ENCODE measurements at places on chromosomes 4 and X.
A peak's percentile ranks its signal among the peaks of the same experiment; 100 is the strongest.

- no peak for DNase-seq
Measured at GRCh38 chr4:13989501-13989900, 362.0 kb upstream of the BOD1L1 start.

DNA sequence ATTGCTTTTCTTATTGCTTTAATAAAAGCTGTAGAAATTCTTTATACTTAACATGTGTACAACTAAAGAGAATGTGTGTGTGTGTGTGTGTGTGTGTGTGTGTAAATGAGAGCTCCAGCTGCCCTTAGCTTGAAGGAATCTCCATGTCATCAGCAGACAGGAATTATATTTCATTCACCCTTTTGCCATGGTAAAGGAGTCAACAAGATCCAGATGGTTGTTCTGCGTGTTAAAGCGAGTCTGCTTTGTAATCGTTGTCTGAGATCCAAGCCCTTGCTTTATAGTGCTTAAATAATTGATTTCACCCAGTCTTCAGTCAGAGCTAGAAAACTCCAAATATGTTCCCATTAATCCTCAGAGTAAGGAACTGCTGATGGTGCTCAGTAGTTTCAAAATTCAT, 285.5 kb downstream of the PDGFC start:
- no peak for DNase-seq

GRCh38 chr4:163473130-163473529, 424 bp downstream of the TKTL2 start:
- DNase-seq: no peak

- DNase-seq: no peak
Measured at GRCh38 chrX:21700967-21701366, 42.8 kb upstream of the KLHL34 start.

GRCh38 chr4:153877898-153878297, 89.0 kb upstream of the SFRP2 start:
- no peak for DNase-seq

DNA sequence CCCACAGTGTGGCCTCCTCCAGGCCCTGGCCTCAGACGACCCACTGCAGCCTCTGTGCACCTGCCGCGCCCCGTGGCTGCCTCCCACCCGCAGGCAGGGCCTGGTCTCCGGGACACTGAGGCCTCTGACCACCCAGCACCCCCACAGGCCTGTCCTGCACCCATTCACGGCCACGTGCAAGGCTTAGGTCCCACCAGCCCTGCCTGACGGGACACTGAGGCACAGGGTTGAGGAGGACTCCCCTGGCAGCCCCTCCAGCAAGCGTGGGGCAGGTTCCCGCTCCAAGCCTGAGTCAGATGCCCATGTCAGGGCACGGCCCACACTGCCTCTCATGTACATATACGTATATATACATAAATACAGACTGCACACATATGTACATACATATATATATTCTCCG, 23.5 kb downstream of the NELFA start:
- DNase-seq: no peak

DNA sequence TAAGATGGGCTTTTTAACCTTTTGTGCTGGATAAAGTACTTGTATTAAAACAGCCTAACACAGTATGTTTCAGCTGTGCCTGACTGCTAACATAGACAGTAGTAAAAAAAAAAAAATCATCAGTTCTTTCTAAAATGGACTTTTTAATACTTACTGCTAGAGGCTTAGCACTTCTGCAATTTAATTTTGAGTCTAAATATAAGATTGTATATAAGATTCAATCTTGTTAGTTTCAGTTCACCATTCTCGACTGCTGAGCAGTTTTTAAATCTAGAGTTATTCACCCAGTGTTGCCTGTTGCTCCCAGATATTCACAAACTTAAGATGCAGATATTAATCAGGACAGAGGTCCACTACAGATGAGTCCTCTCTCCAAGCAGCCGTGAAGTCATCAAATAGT, 6.8 kb downstream of the PLA2G12A start:
- DNase-seq: no peak

DNA sequence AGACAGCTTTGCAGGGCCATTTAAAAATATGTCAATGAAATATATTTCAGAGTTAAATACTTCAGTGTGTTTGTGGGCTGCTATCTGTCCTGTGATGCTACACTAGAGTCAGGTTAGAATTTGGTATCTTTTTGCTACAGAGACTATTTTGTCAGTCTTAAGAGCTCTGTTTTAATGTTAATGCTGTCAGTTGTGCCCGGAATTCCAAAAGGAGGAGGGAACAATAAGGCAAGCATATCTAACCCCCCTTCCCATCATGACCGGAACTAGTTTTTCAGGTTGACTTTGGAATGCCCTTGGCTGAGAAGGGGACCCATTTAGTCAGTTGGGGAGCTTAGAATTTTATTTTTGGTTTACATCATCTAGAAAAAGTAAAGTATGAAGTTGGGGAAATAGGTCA, 34.9 kb upstream of the SLC25A4 start:
- DNase-seq: no peak

DNA sequence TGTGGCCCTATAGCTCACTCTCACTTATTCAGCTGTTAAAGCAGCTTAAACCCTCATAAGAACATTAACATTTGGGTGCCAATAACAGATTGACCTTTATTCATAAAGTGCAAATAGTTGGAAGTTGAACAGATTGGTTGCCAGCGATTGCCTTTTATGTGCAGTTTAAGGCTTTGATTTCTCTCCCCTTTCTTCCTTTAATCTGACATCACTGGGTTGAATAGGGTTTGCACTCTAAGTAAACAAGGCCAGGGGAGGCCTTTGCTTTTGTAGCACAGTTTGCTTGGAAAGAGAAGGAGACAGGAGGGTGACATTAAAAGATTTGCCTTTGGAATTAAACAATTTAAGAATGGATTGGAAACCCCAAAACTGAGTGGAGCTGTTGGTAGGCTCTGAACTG, 114.3 kb downstream of the NKX6-1 start:
- DNase-seq: no peak

GRCh38 chr4:40688446-40689095, 58.9 kb upstream of the RBM47 start:
- no peak for DNase-seq

DNA sequence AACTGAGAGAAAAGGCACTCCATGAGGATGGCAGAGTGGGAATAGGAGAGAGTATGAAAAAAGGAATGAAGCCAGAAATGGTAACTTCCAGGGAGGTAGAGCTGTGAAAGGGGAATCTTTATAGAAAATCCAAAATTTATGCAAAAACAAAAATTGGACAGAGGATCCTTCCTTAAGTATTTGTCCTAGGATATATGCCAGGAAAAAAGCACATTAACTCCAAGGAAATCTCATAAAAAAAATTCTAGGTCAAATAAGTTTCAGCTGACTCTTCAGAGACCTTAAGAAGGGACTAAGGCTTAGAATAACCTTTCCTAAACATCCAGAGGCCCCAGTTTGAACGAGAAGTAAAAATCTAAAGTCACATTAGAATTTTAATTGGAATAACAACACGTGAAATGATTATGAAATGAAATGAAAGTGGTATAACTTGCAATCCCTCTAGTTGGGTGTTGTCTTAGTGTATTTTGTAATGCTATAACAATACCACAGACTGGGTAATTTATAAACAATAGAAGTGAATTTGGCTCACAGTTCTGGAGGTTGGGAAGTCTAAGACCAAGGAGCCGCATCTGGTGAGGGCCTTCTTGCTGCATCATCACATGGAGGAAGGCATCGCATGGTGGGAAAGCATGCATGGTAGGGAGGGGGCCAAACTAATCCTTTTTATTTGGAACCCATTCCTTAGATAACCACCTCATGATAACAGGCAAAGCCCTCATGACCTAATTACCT, 145.4 kb upstream of the RXFP1 start:
- DNase-seq: no peak

DNA sequence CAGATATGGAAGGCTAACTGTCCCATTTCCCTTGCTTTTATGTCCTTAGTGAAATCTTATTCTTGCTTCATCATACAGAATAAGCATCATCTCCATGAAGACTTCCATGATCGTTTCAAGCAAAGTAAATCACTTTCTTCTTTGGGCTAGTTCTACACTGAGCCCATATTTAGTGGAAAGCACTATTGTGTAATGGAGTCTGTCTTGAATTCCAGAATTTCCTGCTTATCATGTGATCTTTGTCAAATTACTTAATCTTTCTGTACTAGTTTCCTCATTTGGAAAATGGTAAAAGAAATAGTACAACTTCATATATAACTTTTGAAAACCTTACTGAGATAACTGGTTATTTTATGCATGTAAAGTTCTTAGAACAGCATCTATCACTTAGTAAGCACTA, 7.6 kb downstream of the ANAPC10 start:
- DNase-seq: no peak

- no peak for DNase-seq
Measured at GRCh38 chrX:101163166-101163565, 56.4 kb upstream of the DRP2 start.

DNA sequence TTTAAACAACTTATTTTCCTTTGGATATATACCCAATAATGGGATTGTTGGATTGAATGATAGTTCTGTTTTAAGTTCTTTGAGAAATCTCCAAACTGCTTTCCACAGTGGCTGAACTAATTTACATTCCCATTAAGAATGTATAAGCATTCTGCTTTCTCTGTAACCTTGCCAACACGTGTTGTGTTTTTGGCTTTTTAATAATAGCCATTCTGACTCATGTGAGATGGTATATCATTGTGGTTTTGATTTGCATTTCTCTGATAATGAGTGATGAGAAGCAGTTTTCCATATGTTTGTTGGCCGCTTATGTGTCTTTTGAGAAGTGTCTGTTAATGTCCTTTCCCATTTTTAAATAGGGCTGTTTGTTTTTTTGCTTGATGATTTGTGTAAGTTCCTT, 155.6 kb upstream of the PITX2 start:
- DNase-seq: no peak

GRCh38 chrX:29587107-29587506, 628.3 kb upstream of the MAGEB2 start:
- no peak for DNase-seq

GRCh38 chrX:154815274-154815818, 10.1 kb upstream of the MPP1 start:
- no peak for DNase-seq

- DNase-seq: no peak
Measured at GRCh38 chrX:115652221-115652620, 91.2 kb downstream of the PLS3 start.

DNA sequence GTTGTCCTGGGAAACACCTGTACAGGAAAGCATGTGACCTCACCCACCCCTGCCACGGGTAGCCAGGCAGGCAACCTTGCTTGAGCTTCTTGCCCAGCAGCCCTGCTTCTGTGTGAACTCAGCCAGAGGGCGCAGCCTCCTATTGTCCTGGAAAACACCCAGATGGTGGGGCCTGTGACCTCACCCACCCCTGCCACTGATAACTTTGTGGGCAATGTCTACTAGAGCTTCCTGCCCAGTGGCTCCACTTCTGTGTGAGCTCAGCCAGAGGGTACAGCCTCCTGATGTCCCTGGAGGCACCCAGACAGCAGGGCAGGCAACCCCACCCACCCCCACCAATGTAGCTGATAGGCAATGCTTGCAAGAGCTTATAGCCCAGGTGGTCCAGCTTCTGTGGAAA, 146.3 kb downstream of the DTHD1 start:
- no peak for DNase-seq

- no peak for DNase-seq
Measured at GRCh38 chr4:157222771-157223160, 2.2 kb downstream of the GRIA2 start.

GRCh38 chrX:132184871-132185270, 34.4 kb downstream of the RAP2C start:
- no peak for DNase-seq

DNA sequence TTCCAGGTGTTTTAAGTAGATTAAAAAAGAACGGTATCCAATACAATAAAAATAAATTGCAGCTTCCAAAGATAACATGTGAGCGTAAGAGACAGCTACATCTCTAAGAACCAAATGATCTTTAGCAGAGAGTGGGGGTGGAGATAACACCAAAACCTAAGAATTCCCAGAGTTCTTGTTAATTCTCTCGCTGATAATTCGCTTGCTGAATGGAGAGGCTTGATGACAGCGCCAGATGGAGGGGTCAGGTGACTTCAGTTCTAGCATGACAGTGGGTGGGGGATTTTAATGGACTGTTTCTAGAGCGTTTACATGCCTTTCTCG, 2.3 kb downstream of the CLCN4 start:
- DNase-seq: peak; percentile 32

GRCh38 chr4:180710628-180711337, 1532.4 kb upstream of the TENM3 start:
- no peak for DNase-seq

- no peak for DNase-seq
Measured at GRCh38 chr4:82519072-82519471, 42.7 kb downstream of the TMEM150C start.

DNA sequence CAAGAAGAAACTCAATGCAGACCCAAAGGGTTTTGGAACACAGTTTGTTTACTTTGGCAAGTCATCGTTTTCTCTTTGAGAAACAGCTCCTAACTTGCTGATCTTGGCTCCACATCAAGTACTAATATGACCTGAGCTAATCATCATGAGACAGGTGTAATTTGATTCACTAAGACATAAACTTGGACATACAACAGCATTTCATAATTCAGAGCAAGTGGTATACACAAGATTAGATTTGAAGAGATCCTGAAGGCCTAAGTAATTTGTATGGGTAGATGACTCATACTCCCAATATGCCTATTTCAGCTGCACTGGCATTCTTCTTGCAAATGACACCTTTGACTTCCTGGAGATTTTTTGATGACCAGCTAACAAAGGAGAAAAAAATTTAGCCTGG, 1521.7 kb downstream of the RPA4 start:
- DNase-seq: no peak

DNA sequence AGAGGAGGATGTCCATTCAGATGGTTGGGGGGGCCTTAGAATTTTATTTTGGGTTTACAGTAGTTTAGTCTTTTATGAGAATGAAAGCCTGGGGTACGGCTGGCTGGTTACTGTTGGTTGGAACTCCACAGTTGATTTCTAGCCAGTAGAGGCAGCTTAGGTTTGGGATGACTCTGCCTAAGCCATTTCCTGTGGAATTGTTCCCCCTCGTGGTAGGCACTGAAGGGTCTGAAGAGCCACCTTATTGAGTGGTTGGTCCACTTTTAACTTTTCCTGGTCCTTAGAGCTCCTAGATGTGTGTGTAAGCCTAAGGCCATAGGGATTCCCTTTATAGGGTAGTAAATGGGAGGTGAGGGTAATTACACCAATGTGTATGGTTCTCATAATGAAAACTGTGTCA, 19.7 kb downstream of the SPIN3 start:
- no peak for DNase-seq

DNA sequence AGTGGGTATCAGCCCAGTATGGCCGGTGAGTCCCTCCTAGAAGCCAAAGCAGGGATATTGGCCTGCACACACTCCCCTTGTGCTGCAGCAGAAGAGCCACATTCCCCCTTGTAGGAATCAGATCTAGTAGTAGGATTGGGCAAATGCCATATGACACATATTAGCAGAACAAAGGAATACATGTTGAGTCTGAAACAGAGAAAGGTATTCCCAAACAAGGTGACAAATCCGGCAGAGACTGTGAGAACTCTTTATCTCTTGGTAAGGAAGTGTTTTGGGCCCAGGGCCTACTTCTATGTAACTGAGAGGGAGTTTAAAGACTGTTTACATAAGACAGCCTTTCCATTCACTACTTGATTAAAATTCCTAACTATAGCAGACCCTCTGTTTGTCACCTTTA, 1382.0 kb downstream of the FAM133A start:
- no peak for DNase-seq

Data from NCI-H526 treated with DMSO at 0.1 percent for 48 hours (cell line).